ENCODE measurements at places on chromosomes 3 and 15. TPM values are rescaled to one million over a fixed set of nuclear protein-coding genes. Genes with fewer than 3 reads are reported as not detected.

- DNase-seq, result peak; percentile 15
Measured at GRCh38 chr3:182644790-182645433, 148.4 kb upstream of the ATP11B start.

CCR3 gene
- 0.20 TPM for total RNA-seq

- DNase-seq, result no peak
Measured at GRCh38 chr3:56700151-56700550, 17.1 kb upstream of the TASOR start.

ZKSCAN7 gene
- total RNA-seq, result 1.9 TPM

- peak; percentile 63 for DNase-seq
Measured at GRCh38 chr3:16897254-16897926, 12.6 kb downstream of the PLCL2 start.

HAUS2 gene
- 62.4 TPM for total RNA-seq

NEK10 gene
- 1.4 TPM for total RNA-seq

RTP3 gene
- total RNA-seq, result 0.20 TPM

PTPN9 gene
- 19.2 TPM for total RNA-seq

GRCh38 chr3:183114384-183115178 lies 15.3 kb upstream of the MCCC1 start:
- no peak for DNase-seq

SPCS1 gene
- 310 TPM for total RNA-seq

DNA sequence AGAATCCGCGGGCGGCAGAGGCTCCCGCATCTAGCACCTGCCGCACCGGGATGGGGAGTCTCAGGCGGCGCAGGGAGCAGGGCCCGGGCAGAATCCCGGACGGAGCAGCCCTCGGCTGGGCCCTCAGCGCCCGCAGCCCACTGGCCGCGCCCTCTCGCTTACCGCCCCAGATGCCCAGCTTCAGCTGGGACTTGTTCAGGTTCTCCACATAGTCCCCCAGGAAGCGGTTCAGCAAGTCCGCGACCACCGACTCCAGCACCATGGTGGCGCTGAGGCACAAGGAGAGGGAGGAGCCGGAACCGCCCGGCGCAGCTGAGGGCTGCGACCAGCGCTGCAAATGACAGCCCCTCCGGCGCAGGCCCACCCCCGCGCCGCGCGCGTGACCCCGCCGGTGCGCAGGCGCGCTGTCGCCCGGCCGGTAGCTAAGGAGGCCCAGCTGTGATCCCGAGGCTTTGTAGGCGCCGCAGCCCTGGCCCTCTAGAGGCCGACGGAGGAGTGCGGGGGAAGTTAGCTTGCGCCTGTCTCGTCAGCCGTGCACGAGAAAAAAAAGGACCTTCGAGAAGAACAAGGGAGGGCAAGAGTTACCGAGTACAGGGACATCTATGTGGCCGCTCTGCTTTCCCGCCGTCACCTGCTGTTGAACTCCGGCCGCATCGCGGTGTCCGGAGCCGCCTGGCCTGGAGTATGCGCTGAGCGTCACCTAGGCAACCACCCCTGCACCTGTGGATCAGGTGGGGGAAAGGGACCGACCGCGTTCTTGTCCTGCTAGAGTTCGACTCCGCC lies at the start of gene VPS13C:
VPS13C (minus strand) TSS at position 335 of the 783 bp plus-strand sequence; CDS start at position 262, 73 bp downstream.
- DNase-seq, result peak; percentile 91

DNA sequence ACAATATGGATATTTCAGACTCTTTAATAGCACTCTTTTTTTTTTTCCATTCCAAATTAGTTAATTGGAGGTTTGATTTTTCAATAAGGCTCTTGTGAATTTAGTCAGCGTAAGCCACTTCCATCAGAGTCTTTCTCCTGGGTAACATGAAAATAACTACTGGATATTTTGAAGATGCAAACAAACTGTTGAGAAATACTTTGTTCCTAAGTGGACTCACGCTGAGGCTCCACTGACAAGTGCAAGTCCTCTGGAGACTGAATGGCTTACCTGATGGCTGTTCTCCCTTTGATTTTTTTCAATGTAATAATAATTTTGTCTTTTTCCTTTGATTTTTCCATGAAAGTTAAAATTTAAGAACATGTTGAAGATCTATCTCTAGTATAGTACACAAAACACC lies 26.0 kb upstream of the TM4SF1 start:
- DNase-seq, result no peak

NR2E3 gene
- total RNA-seq, result not detected

RLBP1 gene
- not detected for total RNA-seq

CP gene
- total RNA-seq, result 2.7 TPM

LRTM1 gene
- total RNA-seq, result not detected

DNA sequence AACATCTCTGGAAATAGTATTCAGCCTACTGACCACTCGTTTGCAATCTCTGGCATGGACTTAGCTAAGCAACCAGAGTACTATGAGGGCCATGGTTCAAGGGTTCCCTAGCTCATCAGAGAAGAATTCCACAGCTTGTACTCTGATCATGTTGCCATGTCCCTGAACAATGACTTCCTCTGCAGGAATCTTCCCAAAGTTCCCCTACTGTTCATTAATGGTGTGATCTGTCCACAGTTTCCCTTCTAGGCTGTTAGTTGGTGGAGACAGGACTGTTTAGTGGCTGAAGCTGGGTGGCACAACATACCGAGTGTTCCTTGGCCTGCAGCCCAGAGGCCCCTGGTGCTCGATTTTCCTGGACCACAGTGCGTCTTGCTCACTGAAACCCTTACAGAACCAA lies 44.4 kb upstream of the GALNT15 start:
- peak; percentile 65 for DNase-seq

- no peak for DNase-seq
Measured at GRCh38 chr3:5463991-5464390, 276.5 kb downstream of the EDEM1 start.
